ENCODE measurements at places on chromosomes 7 and 10.

GRCh38 chr7:24578052-24578451 lies 4.8 kb downstream of the PALS2 start:
- DNase-seq, result no peak

GRCh38 chr7:75962607-75963380 lies 31.6 kb downstream of the TMEM120A start:
- no peak for DNase-seq

- no peak for DNase-seq
These were observed 454.0 kb upstream of the SORCS1 start for GRCh38 chr10:107618504-107618994.

- no peak for DNase-seq
These were observed 56.4 kb upstream of the CCDC71L start for GRCh38 chr7:106717254-106717954.

- no peak for DNase-seq
These were observed 157.8 kb downstream of the FGFR2 start for GRCh38 chr10:121440461-121440860.

DNA sequence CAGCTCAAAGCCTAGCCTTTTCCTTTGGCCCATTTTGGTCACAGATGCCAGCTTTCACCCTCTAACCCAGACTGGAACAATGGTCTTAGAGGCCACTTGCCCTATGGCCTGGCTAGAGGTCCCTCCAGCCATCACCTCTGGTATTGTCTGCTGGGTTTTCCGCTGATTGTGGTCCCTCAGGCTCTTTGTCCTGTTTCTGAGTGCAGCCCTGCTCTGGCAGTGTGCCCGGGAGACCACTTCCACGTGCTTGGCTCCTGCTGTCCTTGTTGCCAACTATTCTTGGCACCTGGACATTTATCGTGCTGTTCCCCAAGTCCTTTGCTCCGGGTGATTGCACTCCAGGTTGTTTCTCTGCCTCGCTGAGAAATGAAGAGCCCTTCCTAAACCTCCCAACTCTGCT lies 53.3 kb upstream of the FAM180A start:
- no peak for DNase-seq

DNA sequence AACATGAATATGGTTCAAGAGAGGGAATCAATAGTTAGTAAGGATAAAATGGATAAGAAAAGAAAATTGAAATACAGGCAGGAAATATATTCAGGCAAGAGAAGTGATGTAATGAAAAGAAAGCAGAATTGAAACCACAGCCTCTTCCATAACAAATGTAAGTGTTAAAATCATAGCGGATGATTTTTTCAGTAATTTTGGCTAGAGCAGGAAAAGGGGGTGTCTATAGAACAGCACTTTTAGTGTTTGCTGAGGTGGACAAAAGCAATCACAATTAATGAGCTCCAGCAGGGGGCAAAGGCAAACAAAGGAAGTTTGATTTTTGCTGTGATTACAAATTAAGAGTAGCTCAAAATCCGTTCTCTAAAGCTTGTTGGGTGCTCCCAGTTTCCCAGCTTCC lies 79.0 kb downstream of the TRIL start:
- DNase-seq, result no peak

DNA sequence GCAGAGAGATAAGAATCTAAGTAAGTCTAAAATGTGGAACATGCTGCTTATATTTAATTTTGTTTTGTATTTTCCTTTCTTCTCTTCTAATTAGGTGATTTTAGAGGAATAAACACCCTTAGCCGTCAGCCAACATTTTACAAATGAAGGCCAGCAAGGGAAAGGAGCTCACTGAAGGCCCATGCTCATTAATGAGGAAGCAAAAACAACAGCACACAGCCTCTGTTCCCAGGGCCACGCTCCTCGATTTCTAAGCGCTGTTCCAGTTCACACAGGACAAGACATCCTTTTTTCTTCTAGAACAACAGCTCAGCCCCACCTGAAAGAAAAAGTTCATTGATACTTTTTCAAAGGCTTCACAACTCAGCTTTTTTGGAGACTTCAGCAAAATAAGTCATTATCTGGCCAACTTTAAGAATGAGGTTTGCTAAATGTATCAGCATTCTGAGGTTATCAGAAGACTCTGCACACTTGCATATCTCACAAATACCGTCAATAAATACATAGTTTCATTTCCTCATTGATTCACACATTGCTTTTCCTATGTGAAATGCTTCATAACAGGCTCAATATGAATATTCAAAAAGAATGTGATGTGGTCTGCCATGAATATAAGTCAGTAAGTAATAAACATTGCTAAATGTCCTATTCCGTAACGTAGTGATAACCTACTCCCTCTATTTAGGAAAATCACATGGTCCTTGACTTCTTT lies 34.8 kb upstream of the SFMBT2 start:
- no peak for DNase-seq

DNA sequence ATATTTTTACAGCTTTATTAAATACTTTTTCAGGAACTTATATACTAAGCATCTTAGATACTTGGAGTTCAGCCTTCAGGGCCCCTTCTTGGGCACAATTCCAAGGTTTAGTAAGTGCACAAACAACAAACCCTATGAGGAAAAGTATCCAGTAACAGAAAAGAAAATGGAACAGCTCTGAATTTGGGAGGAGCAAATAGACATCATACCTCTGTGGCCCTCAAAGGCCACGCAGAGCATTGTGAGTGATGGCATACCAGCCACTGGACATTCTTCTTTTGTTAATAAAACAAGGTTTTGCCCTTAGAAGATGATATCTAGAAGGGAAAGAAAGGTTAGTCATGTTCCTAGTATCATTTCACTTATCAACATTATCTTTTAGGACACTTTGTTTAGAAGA lies 46.0 kb downstream of the ST7 start:
- DNase-seq, result no peak

- DNase-seq, result no peak
These were observed 54.3 kb downstream of the ERCC6 start for GRCh38 chr10:49484486-49485235.

DNA sequence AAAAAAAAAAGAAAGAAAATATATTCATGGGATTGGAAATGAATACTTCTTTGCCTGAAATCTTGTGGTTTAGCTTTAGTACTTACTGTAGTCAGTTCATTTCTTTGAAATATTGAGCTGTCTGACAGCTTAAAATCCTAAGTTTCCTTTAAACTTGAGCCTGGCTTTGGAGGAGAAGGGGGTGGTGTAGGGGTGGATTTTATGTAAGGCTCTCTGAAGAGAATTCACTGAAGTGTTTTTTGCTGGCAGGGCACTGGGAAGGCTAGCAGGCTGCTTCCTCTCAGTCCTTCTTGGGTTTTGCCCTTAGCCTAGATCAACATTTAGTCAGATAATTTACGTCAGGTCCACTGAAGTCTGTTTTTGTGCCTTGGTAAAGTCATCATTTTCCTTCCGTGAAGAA lies 516.5 kb downstream of the AUTS2 start:
- no peak for DNase-seq

DNA sequence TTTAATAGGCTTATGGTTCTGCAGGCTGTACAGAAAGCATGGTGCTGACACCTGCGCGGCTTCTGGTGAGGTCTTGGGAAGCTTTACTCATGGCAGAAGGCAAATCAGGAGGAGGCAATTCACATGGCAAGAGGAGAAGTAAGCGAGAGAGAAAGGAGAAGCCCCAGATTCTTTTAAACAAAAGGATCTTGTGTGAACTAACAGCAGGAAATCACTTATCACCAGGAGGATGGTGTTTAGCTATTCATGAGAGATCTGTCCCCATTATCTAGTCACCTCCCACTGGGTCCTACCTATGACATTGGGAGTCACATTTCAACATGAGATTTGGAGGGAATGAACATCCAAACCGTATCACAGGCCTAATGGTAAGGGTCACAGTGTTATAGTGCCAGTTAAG lies 678.0 kb upstream of the KCND2 start:
- DNase-seq, result no peak

GRCh38 chr10:77430530-77430929 lies 207.1 kb downstream of the KCNMA1 start:
- no peak for DNase-seq

DNA sequence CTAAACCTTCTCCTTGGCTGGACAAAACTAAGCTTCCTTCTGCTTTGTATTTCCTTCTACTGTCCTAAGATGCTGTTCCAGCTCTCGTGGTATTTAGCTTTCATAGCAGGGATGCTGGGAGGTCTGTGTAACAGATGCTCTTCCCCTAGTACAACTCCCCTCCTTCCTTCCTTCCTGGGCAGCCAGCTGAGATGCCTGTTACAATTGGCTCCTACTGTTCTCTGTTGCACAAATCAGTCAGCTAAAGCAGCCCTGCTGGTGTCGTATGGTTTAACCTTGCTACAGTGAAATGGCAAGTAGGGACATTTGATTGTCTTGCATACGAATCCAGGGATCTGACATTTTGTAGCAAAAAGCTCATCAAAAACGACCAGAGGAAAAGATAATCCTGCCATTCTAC lies 143.8 kb downstream of the ARHGAP21 start:
- no peak for DNase-seq

DNA sequence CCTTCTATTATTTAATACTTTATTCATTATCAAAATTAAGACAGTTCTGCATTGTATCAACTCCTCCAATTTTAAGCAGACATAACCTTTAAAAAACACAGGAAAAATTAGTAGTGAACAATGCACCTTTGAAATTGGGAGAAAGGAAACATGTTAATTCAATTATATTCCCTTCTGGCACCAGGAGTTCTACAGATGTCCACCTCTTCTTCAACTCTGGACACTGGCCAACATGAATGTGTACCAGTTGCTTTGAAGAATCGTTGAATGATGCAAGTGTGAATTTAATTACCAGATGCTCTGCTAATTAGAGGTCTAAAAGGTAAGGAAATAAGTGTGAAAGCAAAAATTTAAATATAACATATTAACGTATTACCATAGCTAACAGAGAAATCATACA lies 206.7 kb upstream of the IGFBP3 start:
- no peak for DNase-seq

GRCh38 chr7:120933475-120933874 lies 17.1 kb upstream of the ING3 start:
- DNase-seq, result no peak

DNA sequence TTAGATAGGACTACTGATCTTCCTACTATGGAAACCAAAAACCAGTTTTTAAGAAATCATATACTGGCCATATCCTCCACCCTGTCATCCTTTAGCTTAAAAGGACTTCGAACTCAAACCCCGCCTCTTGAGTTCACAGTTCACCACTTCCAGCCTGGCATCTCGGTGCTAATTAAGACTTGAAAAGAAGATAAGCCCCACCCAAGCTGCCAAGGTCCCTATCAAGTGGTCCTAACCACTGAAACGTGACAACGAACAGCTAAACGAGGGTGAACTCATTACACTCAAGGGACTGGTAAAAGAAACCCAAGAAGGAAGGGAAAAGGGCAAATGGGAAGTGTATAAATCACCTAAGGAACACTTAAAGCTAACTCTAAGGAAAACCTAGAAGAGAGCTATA lies 16.1 kb downstream of the COL17A1 start:
- DNase-seq, result no peak

GRCh38 chr7:46099076-46099475 lies 178.0 kb upstream of the IGFBP3 start:
- DNase-seq, result no peak

DNA sequence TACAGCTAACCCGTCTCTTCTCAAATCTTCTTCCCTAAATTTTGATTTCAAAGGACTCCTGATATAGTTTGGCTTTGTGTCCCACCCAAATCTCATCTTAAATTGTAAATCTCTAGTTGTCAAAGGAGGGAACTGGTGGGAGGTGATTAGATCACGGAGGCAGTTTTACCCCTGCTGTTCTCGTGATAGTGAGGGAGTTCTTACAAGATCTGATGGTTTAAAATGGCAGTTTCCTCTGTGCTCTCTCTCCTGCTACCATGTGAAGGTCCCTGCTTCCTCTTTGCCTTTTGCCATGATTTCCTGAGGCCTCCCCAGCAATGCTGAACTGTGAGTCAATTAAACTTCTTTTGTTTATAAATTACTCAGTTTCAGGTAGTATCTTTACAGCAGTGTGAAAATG lies 269.3 kb downstream of the POLR1F start:
- no peak for DNase-seq

- DNase-seq, result no peak
These were observed 82.5 kb downstream of the CPVL start for GRCh38 chr7:29063872-29064271.

- no peak for DNase-seq
These were observed 5.7 kb downstream of the PLCE1 start for GRCh38 chr10:93999401-93999851.

DNA sequence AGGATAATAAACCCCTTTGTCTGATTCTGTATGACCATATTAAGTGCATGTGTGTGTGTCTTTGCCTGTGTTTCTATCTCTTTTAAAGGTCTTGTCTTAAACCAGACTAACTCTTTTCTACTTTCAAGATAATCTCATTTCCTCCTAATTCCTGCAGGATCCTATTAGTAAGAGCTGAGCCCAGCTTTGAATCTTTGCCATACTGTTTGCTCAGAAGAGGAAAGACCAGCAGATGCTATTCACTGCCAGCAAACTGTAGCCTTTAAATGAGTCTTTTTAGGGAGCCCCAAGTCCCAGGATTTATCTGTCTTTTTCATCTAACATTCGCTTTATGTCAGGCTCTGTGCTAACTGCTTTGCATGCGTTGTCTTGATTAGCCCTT lies 2.9 kb downstream of the GPR158 start:
- DNase-seq, result no peak

DNA sequence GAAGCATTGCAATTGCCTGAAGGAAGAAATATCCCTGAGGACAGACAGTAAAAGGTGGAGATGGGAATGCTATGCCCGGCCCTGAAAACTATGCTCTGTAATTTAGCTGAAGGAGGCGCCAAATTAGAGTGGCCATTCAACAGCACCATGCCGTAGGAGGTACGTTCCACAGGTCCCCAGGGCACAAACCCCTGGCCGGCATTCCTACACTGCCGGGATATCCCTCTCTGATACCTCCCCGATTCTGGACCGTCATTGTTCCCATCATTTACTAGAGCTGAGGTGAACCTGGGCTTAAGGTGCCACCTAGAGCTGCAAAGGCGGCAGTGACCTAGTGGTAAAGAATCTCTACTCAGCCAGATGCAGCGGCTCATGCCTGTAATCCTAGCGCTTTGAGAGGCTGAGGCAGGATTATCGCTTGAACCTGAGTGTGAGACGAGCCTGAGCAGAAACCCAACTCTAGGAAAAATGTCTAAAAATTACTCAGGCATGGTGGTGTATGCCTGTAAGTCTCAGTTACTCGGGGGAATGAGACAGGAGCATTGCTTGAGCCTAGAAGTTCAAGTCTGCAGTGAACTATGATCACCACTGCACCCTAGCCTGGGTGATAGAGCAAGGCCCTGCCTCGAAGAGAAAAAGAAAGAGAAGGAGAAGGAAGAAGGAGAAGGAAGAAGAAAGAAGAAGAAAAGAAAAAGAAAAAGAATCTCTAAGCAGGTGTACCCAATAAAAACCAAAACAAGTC lies 53.0 kb upstream of the TNKS2 start:
- DNase-seq, result no peak

DNA sequence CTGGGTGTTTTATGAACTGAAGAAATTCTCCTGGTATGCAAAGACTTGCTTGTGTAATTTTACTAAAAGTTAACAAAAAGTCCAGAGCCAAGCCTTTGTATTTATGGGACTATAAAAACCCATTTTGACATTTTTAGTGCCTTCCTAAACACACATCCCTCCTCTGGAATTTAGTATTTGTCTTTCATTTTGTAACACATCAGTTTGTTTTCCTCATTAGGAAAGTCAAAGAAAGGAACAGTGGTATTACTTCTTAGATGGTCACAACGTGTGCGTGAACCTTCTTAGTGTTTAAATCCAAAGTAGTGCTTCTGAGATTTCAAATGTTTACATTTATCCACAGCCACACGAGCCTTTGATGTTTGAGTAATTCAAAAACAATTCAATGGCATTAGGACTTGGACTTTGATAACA lies 103.2 kb upstream of the TMEM106B start:
- DNase-seq, result no peak

GRCh38 chr7:1853431-1853985 lies 183.4 kb downstream of the ELFN1 start:
- no peak for DNase-seq

Measured in HEK293T (cell line).